ENCODE measurements at places on chromosomes 2 and 18.

DNA sequence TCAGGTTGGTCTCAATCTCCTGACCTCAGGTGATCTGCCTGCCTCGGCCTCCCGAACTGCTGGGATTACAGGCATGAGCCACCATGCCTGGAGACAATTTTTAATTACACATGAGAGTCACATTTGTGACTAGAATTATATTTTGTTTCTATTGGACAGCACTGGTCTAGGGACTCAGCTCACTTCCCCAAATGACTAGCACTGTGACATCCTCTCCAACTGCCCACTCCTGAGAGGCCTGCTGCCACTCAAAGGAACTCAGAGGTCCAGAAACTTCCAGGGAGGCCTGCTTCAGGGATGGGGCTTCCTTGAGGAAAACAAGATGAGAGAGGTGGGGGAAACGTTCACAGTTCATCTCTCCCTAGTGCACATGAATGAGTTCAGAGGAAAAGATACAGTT is 29.5 kb downstream of the TMEM163 start:
- no peak for DNase-seq

GRCh38 chr2:30759481-30759880 is 47.8 kb downstream of the CAPN13 start:
- DNase-seq: no peak

DNA sequence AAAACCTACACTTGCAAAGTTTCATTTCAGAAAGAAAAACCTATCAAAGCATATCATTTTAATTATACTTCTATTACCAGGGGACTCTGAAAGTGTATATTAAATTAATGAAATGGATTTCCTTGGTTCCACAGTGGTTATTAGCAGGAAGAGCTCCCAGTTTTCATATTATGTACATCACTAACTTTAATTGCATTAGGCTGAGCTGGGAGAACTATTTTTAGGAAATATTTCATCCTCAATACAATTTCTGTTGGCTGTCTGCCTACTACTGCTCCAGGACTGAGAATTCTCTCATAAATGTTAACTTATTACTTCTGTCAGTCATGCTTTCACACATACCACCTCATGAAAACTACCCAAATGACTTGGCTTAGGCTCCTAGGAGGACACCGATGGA is 301.4 kb downstream of the CMPK2 start:
- DNase-seq: peak; percentile 29

- no peak for DNase-seq
These were observed 14.8 kb downstream of the CACNB4 start for GRCh38 chr2:152084076-152084475.

Data from adipocyte (in vitro differentiated cells).